Cardiac septum (tissue), 1 donor: ENCODE measurements at places on chromosomes 11 and 22. TPM values are rescaled to one million over a fixed set of nuclear protein-coding genes. Genes with fewer than 3 reads are reported as not detected.
A peak's percentile ranks its signal among the peaks of the same experiment; 100 is the strongest.

GRCh38 chr11:118142081-118142480, 10.5 kb downstream of the SCN4B start:
- no peak for DNase-seq

The CDKN1C gene
- total RNA-seq: 11.5 TPM

The DAGLA gene
- 3.3 TPM for total RNA-seq

The ZFPL1 gene
- 23.5 TPM for total RNA-seq

GRCh38 chr11:115279813-115280761, 224.1 kb downstream of the CADM1 start:
- no peak for DNase-seq

The KCTD17 gene
- total RNA-seq: 50.2 TPM

- no peak for DNase-seq
These were observed 119.5 kb upstream of the ISX start for GRCh38 chr22:34946339-34946985.

GRCh38 chr11:128904303-128904655, 13.1 kb downstream of the KCNJ5 start:
- no peak for DNase-seq

GRCh38 chr22:44850946-44851345, 98.6 kb downstream of the ARHGAP8 start:
- DNase-seq: no peak

The FBLN1 gene
- 70.1 TPM for total RNA-seq

GRCh38 chr11:92750794-92751193, 218.7 kb upstream of the MTNR1B start:
- no peak for DNase-seq

GRCh38 chr11:3977078-3977477, 117.5 kb upstream of the RRM1 start:
- no peak for DNase-seq

The CEP57 gene
- 27.8 TPM for total RNA-seq

The TMEM86A gene
- total RNA-seq: 2.6 TPM

The RAG1 gene
- total RNA-seq: 1.2 TPM

The CEP126 gene
- total RNA-seq: 1.5 TPM

GRCh38 chr11:16280256-16280682, 76.1 kb downstream of the SOX6 start:
- no peak for DNase-seq

- no peak for DNase-seq
These were observed 26.8 kb downstream of the TENM4 start for GRCh38 chr11:79414041-79414440.

The OR51E2 gene
- not detected for total RNA-seq

GRCh38 chr11:14904745-14905103, 12.7 kb upstream of the CYP2R1 start:
- DNase-seq: peak; percentile 94

- no peak for DNase-seq
These were observed 2.2 kb downstream of the PPP2R5B start for GRCh38 chr11:64926689-64927088.

The CASP1 gene
- total RNA-seq: 7.1 TPM

GRCh38 chr11:87851234-87851633, 324.0 kb downstream of the RAB38 start:
- DNase-seq: no peak

- no peak for DNase-seq
These were observed 264.7 kb upstream of the CCDC179 start for GRCh38 chr11:23124996-23125395.
